ENCODE measurements at places on chromosomes 11 and 22. TPM values are rescaled to one million over a fixed set of nuclear protein-coding genes. Genes with fewer than 3 reads are reported as not detected.

The MAJIN gene
- total RNA-seq = not detected

The OR4S2 gene
- total RNA-seq = not detected

The CTSC gene
- total RNA-seq = 69.8 TPM

The VSTM5 gene
- total RNA-seq = not detected

The BIRC3 gene
- 139 TPM for total RNA-seq

The PYGM gene
- total RNA-seq = 11.8 TPM

The MS4A4A gene
- not detected for total RNA-seq

The NPAS4 gene
- not detected for total RNA-seq

The PTPRCAP gene
- 184 TPM for total RNA-seq

The B4GAT1 gene
- total RNA-seq = 2.8 TPM

The TRPC6 gene
- not detected for total RNA-seq

The BSX gene
- total RNA-seq = not detected

The KDELR3 gene
- not detected for total RNA-seq

The BATF2 gene
- total RNA-seq = not detected

The ART5 gene
- total RNA-seq = not detected

The SCUBE2 gene
- not detected for total RNA-seq

The RAB39A gene
- total RNA-seq = not detected

The SLC22A9 gene
- total RNA-seq = not detected

The TMEM109 gene
- total RNA-seq = 42.8 TPM

The MS4A15 gene
- not detected for total RNA-seq

The DEFB131B gene
- not detected for total RNA-seq

The SYT9 gene
- total RNA-seq = not detected

The KDM4E gene
- total RNA-seq = not detected

The PLEKHB1 gene
- total RNA-seq = 33.8 TPM

The TMEM45B gene
- total RNA-seq = 4.4 TPM

The BAIAP2L2 gene
- 1.3 TPM for total RNA-seq

The KCNJ11 gene
- 0.26 TPM for total RNA-seq

The PICK1 gene
- total RNA-seq = 24.5 TPM

The OSM gene
- 35.2 TPM for total RNA-seq

The PRSS23 gene
- total RNA-seq = not detected

The ZNF214 gene
- total RNA-seq = not detected

The UPK2 gene
- total RNA-seq = not detected

The OR10D3 gene
- not detected for total RNA-seq

The PGA5 gene
- total RNA-seq = not detected

The PLXNB2 gene
- 7.6 TPM for total RNA-seq

The NEFH gene
- 0.21 TPM for total RNA-seq

The MS4A6A gene
- total RNA-seq = 8.2 TPM

The SIDT2 gene
- 118 TPM for total RNA-seq

The FAM118A gene
- 162 TPM for total RNA-seq

The ZNF143 gene
- total RNA-seq = 35.5 TPM

The MMP10 gene
- not detected for total RNA-seq

The PAX6 gene
- not detected for total RNA-seq

The TYR gene
- total RNA-seq = not detected

The CD248 gene
- not detected for total RNA-seq

The MYO18B gene
- 0.12 TPM for total RNA-seq

The FAM111B gene
- total RNA-seq = 2.0 TPM

The SLC22A8 gene
- total RNA-seq = not detected

The SLC22A24 gene
- total RNA-seq = not detected

The KRTAP5-9 gene
- total RNA-seq = not detected

The PKP3 gene
- not detected for total RNA-seq

The DDI1 gene
- not detected for total RNA-seq

The GLYAT gene
- total RNA-seq = not detected

The SUSD2 gene
- 1.1 TPM for total RNA-seq

The HPX gene
- total RNA-seq = 0.47 TPM

The KIAA1671 gene
- 3.2 TPM for total RNA-seq

The FAM180B gene
- total RNA-seq = 0.47 TPM

The OR8G1 gene
- not detected for total RNA-seq

The SEC14L6 gene
- total RNA-seq = not detected

The KIF18A gene
- 5.3 TPM for total RNA-seq
